SK-N-SH (cell line): ENCODE measurements at places on chromosomes 1 and 21.

GRCh38 chr1:221234791-221235190, 355.5 kb downstream of the HLX start:
- DNase-seq = no peak

DNA sequence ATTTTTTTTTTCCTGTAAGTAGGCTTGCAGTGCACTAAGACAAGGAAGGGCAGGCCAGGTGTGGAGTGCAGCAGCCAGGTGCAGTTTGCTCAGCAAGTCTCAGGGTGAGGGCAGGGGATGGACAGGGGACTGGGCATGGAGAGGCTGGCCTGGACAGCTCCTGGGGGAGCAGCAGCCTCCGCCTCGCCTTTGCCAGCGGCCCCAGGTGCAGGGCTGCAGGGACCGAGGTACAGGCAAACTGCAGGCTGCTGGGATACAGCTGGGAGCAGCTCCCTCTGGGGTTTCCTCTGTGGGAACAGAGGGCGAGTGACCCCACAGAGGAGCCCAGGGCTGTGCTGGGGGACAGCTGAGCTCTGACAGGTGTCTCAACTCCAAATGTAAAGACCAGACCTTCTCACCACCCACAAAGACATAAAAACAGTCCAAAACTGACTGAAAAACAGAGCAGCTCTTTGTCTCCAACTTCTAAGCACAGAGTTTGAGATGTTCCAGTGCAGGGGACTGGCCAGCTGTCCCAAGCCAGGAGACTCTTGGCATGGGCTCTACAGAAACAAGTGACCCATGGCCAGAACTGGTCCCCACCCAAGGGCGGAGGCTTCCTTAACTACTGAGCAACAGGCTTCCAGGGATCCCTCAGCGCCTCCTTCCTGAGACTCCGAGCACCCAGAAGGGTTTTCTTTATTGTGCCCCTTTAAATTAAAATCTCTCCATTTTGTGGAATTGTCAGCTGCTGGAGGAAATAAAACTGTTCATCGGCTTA, 27.7 kb upstream of the AJAP1 start:
- DNase-seq = no peak

GRCh38 chr1:111733183-111733991, 5.8 kb downstream of the INKA2 start:
- DNase-seq = no peak

GRCh38 chr1:101739826-101740330, 256.8 kb downstream of the OLFM3 start:
- DNase-seq = no peak

- DNase-seq = no peak
Observed at GRCh38 chr1:67749844-67750690, 65.1 kb downstream of the GADD45A start.

DNA sequence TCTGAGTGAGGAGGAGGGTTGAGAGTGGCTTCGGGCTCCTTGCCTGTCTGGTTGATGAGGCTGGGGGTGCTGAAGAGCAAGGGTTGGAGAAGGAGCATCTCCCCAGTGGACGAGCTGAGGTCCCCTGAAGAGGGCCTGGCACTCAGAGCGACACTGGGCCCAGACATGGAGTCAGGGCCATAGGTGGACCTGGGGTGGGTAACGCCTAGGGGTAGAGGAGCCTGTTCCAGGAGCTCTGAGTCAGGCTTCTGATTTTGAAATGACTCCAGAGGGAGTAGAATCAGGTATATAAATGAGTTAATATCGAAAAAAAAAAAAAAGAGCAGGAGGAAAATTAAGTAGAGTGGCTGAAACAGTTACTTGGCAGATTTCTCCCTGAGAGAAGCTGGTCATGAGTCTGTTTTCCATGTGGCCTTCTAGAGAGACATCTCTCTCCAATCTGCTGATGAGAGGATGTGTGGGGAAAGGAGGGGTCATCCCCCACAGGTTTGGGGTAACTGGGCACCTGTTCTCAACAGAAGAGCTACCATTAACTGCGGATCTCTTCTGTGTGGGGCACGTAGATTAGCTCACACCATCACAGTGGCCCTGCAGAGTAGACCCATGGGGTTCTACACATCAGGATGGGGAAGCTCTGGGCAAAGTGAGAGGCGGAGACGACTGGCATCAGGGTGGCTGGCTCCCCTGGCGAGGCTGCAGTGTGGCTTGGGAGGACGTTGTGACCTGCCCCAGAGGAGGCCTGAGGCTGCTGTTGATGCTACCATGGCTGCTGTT, 115.5 kb downstream of the DHRS3 start:
- DNase-seq = no peak

GRCh38 chr1:2609319-2610035, 22.9 kb downstream of the PRXL2B start:
- peak; percentile 30 for DNase-seq

- no peak for DNase-seq
Observed at GRCh38 chr1:59063501-59063900, 233.4 kb upstream of the FGGY start.

DNA sequence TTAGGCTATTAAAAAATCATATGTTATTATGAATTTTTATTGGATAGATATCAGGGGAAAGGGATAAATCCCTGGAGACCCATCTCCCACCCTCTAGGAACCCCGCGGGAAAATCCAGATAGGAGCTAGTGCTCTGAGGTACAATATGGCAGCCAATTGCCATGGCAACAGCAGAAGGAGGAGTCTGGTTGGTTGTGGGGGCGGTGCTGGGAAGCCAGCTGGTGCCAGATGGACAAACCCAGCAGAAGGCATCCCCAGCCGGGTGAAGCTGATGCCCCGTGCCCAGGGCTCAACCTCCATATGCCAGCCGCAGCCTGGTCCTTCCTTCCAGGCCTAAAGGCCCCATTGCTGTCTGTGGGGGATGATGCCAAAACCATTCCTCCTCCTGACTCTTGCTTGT, 38.3 kb downstream of the RHBG start:
- DNase-seq = peak; percentile 59

- DNase-seq = no peak
Observed at GRCh38 chr1:51953079-51953478, 37.4 kb downstream of the RAB3B start.
